Activated CD8-positive, alpha-beta memory T cell treated with anti-CD3 and anti-CD28 coated beads for 1 hour (primary cell): ENCODE measurements at places on chromosomes 6 and 20.

DNA sequence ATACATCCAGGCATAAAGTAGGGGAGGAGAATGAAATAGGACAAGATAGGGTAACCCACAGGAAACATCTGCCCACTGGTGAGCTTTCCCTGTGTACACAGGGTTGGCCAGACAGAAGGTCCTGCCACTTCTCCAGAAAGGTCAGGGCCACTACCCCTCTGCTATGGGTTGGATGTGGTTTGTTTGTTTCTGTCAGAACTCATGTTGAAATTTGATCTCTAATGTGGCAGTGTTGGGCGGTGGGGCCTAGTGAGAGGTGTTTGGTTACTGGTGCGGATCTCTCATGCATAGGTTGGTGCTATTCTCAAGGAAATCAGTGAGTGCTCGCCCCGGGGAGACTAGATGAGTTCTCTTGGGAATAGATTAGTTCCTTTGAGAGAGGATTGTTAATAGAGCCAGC lies 15.6 kb upstream of the MAS1 start:
- no peak for DNase-seq

GRCh38 chr6:116390581-116390980 lies 19.8 kb downstream of the DSE start:
- DNase-seq = no peak

DNA sequence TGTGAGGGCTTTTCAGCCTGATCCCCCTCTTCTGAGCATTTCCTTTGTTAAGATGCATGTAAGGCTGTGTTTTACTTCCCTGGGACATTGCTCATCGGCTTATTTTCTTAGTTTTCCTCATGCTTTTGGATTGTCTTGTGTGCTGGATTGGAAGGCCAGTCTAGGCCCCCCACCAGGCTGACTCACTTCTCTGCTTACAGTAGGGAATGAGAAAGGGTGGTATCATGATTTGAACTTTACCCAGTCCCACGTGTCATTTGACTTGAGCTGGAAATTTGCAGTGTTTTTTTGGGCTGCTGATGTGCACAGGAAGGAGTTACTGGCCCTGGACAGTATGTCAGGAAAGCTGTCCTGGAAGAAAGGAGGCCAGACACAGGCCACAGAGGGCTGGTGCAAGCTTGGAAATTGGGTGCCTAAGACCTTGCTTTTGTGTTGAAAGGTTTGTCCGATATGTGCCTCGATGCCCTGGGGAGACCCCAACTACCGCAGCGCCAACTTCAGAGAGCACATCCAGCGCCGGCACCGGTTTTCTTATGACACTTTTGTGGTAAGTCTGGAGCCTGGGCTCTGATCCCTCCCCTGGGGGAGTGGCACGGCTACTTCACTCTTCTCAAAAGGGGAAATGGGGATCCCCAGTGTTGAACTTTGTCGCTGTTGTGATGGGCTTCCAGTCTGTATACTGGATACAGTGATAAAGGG lies 12.8 kb downstream of the RNF114 start:
- DNase-seq = no peak

DNA sequence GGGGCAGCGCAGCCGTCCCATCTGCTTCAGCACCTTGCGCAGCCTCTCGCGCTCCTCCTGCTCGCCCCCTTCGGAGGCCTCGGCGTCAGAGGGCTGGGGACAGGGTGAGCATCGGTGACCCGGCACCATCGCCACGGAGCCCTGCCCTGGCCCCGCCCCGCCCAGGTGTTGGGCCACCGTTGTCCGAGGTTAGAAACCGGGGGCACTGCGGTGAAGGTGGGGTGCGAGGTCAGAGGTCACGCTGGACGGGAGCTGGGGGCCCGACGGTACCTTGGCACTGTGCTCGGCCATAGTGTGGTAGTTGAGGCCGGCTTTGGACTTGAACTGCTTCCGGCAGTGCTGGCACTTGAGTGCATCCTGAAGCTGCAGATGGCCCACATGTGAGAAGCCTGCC lies 6.4 kb downstream of the ZNF512B start:
- DNase-seq = no peak

DNA sequence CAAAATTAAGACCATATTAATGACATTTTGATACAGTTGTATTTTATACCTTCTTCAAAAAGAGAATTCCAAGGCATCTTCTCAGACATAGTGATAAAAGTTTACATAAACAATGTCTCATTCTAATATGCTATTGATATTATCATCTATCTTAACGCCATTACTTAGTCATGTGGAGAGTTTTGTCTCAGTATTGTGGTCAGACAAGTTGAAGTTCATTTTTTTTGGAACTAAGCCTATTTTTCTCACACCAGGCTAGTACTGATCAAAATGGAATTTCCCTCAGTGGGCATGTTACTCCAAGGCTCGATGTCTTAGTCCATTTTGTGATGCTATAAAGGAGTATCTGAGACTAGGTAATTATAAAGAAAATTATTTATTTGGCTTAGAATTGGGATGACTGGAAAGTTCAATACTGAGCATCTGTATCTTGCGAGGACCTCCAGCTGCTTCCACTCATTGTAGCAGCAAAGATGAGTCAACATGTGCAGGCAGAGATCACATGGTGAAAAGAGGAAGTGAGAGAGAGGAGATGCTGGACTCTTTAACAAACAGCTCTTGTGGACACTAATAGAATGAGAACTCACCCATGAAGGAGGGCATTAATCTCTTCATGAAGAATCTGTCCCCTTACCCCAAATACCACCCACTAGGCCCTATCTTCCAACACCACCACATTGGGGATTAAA lies 825.5 kb upstream of the MANEA start:
- no peak for DNase-seq

DNA sequence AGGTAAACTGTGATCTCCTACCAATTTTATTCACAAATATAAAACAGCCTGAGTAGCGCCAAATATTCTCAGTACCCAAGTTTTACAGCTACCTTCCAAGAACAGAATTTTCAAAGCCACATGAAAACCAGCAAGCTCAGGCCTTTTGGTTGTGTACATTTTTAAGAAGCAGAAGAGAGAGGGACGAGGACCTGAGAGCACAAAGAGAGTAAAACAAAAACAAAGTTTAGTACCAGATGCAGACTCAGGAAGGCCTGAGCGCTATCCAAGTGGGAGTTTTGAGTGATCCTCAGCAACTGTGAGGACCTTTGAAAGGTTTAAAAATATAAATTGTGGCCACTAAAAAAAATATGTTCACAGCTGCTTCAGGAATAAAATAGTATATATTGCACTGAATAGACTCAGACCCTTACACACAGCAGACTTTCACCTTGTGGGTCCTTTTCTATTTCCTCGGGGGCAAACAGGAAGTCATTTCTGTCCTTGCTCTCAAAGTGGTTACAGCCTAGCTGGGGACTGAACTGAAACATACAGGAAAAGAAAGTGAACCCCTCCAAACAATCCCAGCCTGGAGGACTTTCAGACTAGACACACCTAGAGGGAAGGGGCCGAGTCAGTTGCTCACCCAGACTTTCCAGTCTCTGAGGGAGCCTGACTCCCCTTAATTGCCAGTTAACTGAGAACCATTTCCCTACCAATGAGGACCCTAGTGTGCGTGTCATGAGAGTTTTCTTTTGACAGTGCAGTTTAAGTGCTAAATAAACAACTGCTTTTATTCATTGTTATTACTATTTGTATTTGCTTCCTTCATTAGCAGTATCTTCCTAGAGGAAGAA lies 48.5 kb upstream of the NT5E start:
- DNase-seq = no peak

GRCh38 chr20:21303872-21304586 lies 898 bp downstream of the XRN2 start:
- DNase-seq = no peak

GRCh38 chr6:27251606-27252251 lies 4.2 kb downstream of the PRSS16 start:
- DNase-seq = peak; percentile 42

- no peak for DNase-seq
Observed at GRCh38 chr6:73537677-73538076, 16.8 kb upstream of the EEF1A1 start.

DNA sequence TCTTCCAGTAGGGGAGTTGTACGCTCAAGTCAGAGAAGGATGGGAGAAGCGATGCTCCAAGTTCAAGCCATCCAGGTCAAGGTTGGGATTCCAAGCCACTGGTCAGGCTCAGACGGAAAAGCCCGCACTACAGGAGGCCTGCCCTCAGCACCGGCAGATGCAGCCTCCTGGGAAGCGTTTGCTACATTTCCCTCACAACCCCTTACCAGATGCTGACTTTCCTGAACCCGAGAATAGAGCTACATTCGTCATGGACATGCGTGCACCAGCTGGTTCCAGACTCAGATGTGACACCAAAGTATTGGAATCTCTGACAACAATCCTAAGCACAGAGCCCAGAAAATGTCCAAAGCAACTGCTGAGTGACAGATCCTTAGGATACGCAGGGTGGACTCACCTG lies 174.8 kb downstream of the SASH1 start:
- no peak for DNase-seq

- DNase-seq = no peak
Observed at GRCh38 chr6:159305804-159306537, 136.8 kb downstream of the FNDC1 start.

- DNase-seq = no peak
Observed at GRCh38 chr6:11654876-11655275, 117.3 kb downstream of the TMEM170B start.

DNA sequence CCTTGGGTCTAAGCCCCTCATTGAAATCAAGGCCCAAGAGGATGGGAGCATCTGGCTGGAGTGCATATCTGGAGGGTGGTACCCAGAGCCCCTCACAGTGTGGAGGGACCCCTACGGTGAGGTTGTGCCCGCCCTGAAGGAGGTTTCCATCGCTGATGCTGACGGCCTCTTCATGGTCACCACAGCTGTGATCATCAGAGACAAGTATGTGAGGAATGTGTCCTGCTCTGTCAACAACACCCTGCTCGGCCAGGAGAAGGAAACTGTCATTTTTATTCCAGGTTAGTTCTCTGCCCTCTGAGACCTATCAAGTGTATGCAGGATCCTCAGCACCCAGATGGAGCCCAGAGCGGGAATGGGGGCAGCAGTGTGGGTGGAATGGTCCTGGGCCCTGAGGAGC lies 5.1 kb downstream of the BTN2A2 start:
- no peak for DNase-seq

DNA sequence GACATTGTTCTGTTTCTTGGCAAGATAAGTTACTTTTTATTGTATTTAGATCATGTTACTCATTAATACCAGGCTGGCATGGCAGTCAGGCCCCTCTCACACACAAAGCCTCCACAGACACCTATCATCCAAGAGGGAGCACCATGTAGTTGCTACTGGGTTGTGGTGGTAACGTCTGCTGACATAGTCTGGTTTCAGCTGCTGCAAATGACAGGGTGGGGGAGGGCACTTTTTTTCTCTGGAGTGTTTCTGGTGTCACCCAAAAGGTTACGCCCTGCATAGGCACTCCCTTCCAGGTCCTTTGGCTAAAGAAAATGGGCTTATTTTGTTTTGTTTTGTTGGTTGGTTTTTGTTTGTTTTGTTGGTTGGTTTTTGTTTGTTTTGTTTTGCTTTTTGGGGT lies 236.4 kb upstream of the RIMS1 start:
- DNase-seq = no peak

GRCh38 chr20:8960241-8960640 lies 108.6 kb upstream of the PLCB4 start:
- DNase-seq = no peak

DNA sequence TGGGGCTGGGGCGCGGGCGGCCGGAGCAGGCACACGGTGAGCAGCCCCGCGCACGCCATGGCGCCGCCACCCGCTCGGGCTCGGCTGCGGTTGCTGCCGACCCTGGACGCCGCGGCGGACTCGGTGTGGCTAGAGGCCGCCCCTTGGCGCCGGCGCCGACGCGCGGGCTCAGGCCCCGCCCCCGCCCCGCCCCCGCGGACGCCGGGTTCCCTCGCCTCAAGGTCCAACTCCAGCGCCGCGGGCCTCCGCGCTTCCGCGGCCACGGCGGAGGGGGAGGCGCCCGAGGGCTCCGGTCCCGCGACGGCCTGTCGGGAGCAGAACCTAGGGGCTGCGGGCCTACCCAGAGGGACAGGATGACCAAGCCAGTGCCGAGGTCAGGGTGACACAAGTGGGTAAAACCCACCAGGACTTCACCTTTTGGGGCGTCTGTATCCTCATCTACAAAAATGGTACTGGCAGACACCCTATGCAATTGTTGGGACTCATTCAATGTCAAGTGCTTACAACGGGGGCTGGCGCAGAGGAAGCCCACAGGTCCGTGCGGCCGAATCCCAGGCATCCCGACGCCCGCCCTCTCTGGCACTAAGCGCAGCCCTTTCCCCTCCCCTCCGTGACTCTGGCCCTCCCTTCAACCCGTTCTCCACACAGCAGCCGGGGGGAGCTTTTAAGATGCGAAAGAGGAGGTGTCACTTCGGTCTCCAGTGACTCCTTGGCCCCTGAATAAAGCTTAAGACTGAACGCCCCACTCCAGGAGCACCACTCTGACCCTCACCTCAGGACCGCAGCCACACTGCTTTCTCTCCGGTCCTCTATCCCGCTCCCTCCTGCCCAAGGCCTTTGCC lies at the start of gene NECAB3:
Gene NECAB3, minus strand, starts transcription at position 135 of the 842 bp plus-strand sequence. Its CDS starts 76 bp downstream, at position 59.
- no peak for DNase-seq

- DNase-seq = no peak
Observed at GRCh38 chr6:109507490-109508072, 24.6 kb upstream of the ZBTB24 start.

- no peak for DNase-seq
Observed at GRCh38 chr20:61763740-61764400, 301.8 kb downstream of the TAF4 start.

- DNase-seq = no peak
Observed at GRCh38 chr6:155882527-155883333, 427.1 kb upstream of the NOX3 start.

- DNase-seq = no peak
Observed at GRCh38 chr6:78916411-78916810, 49.1 kb downstream of the IRAK1BP1 start.

DNA sequence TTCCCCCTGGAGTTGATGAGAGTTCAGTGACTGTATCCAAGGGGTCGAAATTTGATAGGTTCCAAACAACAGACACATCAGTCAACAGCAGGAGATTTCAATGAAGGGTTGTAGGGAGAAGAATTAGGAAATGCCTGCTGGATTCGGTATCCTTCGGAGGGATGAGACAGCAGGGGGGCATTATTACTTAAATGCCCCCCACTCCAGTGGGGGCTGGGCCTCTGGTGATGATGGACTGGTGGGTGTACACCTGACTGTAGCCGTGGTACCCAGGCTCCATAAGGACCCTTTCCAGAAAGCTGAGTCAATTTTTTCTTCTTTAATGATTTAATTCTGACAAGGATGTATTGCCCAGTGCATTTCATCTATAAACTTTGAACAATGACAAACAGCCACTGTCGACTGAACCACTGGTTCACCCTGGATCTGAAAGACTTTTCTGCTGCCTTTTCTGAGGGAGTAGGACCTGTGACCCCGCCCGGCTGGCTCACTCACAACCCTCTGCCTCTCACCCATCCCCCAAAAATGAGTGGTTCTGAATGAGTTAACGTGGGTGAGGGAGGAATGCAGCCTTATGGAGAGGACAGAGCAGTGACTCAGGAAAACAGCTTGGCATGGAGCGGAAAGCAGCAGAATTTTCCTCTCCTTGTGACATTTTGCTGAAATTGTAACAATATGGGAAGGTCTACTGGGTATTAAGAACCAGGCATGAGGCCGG lies 41.0 kb downstream of the ZMYND8 start:
- DNase-seq = no peak

DNA sequence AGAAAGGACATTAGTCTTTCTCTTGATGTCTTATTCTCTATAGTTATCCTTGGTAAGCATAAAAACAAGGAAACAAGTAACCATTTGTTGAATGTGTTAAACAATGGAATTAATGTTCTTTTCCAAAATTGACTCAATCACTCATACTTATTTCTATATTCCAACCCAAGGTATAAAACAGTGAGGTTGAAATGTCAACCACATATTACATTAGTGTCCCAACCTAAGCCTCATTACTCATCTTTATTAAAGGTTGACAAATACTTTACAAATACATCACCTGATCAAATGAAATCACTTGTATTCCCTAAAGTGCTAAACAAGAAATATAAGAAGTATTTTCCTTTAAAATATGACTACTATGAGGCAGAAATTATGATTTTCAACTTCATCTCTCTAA lies 100.5 kb downstream of the ASCC3 start:
- DNase-seq = no peak
